ENCODE measurements at places on chromosomes 1 and 21.

GRCh38 chr1:61297887-61298286, 215.5 kb downstream of the NFIA start:
- no peak for DNase-seq

DNA sequence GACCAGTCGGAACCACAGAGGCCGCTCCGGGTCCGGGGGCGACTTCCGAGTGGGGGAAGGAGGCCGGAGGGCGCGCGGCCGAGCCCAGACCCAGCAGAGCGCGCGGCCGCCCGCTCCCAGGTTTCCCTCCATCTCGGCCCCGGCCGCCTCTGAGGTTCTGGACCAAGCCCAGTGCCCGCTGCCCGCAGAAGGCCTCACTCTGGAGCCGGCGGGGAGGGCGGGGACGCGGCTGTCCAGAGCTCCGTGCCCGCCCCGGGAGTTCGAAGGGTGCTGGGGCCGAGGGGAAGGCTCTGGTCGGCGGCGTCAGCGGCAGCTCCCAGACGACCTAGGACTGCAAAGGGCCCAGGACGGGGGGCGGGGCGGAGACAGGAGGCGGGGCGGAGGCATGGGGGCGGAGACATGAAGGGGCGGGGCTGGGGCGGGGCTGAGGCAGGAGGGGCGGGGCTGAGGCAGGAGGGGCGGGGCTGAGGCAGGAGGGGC, 48.0 kb upstream of the SLC19A1 start:
- DNase-seq: peak; percentile 35

GRCh38 chr21:33201956-33202355, 27.8 kb upstream of the IFNAR2 start:
- DNase-seq: peak; percentile 72

GRCh38 chr1:83693427-83694126, 305.4 kb downstream of the TTLL7 start:
- DNase-seq: peak; percentile 1

- DNase-seq: no peak
These were observed 450.8 kb downstream of the PTPRU start for GRCh38 chr1:29687166-29687565.

DNA sequence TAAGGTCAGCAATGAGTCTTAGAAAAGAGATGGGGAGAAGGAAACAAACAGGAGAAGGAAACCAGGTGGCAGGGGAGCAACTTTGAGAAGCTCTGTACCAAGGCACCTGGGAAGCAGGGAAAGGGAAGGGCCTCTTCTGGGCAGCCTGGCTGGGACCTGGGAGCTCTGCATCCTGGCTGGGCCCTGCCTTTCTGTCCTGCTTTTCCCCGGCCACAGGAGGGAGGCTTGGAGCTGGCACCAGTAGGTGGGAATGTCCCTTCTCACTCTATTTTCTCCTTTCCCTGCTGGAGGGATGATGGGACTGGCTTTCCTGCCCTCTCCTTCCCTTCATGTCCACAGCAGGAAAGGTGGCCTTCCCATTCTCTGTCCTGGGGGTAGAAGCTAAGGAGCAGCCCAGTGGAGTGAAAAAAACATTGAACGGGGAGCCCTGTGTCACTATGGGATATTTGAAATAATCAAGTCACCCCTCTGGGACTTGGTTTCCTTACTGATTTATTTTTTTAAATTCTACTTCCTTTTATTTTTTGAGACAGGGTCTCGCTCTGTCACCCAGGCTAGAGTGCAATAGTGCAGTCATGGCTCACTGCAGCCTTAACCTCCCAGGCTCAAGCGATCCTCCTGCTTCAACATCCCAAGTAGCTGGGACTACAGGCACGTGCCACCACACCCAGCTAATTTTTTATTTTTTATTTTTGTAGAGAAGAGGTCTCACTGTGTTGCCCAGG, 5.1 kb upstream of the NES start:
- DNase-seq: no peak

DNA sequence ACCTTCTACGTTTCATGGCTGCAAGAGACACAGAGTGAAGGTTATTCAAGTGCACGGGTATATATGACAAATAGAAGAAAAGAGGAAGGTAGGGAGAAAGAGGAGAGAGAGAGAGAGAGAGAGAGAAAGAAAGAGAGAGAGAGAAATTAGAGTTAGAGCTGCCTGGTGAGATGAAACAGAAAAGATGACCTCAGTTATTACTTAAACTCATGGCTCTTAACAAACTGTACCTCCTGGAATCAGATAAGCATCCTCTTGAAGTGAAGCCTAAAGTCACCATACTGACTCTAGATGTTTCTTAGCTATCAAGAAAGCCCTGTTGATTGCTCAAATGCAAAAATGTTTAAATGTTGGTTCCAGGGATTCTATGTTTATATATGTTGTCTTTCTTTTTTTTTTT, 597.7 kb upstream of the ZP4 start:
- no peak for DNase-seq

DNA sequence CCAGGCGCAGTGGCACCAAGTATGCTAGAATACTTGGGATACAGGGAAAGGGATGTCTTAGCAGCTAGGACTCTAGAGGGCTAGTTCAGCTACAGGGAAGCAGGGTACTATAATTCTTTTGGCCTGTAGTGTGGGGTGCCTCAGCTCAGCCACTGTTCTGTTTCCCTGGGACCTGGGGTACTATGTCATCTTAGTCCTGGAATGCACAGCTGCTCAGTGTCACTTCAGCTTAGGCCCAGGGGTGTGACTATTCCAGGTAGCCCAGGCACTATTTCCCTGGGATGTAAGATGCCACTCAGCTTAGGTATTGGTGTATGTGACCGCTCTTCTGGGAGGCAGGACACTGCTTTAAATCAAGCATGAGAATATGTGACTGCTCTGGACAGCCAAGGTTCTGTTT, 34.1 kb downstream of the RGSL1 start:
- no peak for DNase-seq

DNA sequence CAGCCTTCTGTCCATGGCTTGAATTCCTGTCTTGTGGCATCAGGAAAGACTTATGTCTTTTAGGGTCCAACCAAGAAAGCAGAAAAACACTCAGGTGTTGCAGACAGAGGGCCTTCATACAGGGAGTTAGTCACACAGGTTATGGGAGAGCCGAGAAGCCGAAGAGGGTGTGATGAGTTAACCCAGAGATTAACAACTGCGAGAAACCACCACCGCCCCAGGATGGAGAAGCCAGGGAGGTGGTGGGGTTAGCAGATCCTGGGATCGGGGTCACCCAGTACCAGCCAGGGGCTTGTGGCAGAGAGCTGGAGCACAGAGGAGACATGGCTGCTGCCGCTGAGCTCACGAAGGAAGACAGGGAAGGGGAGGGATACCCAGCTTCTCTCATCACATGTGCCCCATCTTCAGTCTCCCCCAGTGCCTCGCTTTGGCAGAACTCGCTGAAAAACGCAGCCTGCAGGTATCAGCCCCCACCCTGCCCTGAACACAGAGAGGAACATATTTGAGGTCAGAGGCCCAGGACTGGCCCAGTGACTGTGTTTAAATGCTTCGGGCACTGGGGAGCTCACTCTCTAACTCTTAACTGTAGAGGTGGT, 58.7 kb downstream of the RUNX3 start:
- DNase-seq: no peak

GRCh38 chr1:78176448-78176847, 130.7 kb downstream of the GIPC2 start:
- peak; percentile 10 for DNase-seq

GRCh38 chr1:56578963-56579875, at the start of gene PLPP3:
Gene PLPP3, minus strand, starts transcription at chr1:56579563. Its CDS starts 547 bp downstream, at chr1:56579016.
- peak; percentile 78 for DNase-seq

- peak; percentile 84 for DNase-seq
These were observed 16.3 kb downstream of the NTPCR start for GRCh38 chr1:232966663-232967062.

- DNase-seq: no peak
These were observed 246.8 kb downstream of the TGFB2 start for GRCh38 chr1:218591966-218592365.
